ENCODE measurements at places on chromosomes 11 and 22.

- no peak for DNase-seq
Measured at GRCh38 chr11:8293171-8293570, 29.5 kb upstream of the LMO1 start.

- DNase-seq: peak; percentile 73
Measured at GRCh38 chr11:12137005-12137690, 26.8 kb downstream of the MICAL2 start.

- no peak for DNase-seq
Measured at GRCh38 chr11:128105950-128106349, 481.4 kb downstream of the ETS1 start.

DNA sequence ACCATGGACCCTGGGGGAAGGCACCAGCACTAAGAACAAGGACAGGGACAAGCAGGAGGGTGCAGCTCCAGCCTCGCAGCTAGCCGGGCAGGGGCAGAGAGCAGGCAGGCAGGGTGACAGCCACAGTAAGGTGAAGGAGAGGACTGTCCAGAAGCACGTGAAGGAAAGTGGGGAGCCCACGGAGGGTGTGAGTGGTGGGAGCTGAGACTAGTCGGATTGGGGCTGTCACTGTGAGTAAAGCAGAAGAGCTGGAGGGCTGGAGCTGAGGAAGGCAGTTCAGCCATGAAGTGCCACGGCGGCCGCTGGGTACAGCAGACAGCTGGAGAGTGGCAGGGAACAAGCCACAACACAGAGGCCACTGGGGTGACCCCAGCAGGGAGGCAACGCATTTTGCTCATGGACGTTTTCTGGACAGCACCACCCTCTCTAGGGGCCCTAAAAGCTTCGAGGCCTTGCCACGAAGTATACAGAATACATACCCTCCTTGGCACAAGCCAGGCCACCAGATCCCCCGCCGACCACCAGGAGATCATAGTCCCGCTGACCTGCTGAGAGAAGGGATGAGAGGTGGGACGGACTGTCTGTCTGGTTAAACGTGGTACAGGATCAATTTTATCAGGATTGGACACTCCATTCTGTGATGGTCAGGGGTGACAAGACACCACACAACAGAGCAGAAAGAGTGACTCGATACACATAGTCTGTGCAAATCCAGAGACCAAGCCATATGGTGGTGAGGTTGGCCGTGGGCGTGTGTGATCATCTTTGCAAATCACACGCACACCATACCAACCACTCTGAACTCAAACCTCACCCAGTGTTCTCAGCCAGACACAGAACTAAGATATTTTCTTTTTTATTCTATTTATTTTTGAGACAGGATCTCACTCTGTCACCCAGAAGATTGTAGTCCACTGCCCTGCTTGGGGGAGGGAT, 10.8 kb upstream of the COMT start:
- DNase-seq: no peak

- no peak for DNase-seq
Measured at GRCh38 chr11:107785401-107785800, 73.2 kb downstream of the SLC35F2 start.

- DNase-seq: no peak
Measured at GRCh38 chr11:86388198-86388597, 13.5 kb downstream of the CCDC81 start.

DNA sequence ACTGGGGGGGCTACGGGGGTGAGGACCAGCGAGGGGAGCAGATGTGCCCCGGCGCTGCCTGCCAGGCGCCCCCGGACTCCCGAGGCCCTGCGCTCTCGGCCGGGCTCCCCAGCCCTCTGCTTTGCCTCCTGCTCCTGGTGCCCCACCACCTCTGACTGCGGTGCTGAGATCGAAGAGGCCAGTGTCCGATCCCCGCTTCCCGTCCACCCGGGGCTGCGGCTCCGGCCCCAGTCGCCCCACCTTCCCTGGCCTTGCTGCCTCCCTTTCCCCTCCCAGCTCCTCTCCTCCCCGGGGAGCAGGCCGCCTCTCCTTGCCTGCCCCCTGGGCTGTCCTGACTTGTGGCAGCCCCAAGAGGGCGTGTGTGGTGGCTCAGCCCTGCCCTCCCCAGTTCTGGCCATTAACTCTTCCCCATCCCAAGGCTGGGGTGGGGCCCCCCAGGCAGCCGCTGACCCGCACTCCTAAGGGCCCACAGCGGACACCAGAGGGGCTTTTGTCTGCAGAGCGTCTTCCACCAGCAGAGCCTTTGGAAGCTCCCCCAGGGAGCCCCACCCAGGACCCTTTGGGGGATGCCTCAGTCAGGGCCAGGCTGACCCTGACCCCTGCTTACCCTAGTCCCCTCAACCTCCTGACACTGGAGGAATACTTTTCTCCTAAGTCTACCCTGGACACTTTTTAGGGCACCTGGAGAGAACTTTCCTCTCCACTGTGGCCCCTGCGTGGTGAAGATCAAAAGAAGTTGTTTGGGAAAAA, 16.6 kb downstream of the RTN4RL2 start:
- DNase-seq: peak; percentile 93

DNA sequence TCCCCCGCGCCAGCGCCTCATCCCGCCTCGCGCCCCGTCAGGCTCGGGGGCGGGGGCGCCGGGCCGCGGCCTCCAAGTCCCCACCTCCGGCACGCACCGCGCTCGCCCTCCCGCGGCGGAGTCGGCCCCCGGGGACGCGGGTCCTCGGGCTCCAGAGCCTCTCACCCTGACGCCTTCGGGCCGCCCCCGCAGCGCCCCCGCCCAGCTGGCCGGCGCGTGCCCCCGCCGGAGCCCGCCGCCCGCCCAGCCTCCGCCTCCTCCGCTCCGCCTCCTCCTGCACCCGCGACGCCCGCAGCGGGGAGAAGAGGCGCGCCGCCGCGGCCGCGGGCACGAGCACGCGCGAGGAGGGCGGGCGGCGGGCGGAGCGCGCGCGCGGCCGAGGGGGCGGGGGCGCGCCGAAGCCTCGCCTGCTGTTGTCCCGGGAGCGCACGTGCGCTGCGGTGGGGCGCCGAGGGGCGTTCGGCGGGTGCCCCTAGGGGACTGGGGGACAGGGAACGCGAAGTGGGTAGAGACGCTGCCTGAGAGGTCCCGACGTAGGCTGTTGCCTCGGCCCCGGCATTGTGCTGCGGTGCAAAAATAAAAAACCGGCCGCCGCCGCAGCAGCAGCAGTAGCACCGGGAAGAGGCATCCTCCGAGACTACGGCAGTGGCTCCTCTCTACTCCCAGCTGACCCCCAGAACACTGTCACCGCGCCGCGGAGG, 87.4 kb upstream of the ARHGAP32 start:
- peak; percentile 96 for DNase-seq

DNA sequence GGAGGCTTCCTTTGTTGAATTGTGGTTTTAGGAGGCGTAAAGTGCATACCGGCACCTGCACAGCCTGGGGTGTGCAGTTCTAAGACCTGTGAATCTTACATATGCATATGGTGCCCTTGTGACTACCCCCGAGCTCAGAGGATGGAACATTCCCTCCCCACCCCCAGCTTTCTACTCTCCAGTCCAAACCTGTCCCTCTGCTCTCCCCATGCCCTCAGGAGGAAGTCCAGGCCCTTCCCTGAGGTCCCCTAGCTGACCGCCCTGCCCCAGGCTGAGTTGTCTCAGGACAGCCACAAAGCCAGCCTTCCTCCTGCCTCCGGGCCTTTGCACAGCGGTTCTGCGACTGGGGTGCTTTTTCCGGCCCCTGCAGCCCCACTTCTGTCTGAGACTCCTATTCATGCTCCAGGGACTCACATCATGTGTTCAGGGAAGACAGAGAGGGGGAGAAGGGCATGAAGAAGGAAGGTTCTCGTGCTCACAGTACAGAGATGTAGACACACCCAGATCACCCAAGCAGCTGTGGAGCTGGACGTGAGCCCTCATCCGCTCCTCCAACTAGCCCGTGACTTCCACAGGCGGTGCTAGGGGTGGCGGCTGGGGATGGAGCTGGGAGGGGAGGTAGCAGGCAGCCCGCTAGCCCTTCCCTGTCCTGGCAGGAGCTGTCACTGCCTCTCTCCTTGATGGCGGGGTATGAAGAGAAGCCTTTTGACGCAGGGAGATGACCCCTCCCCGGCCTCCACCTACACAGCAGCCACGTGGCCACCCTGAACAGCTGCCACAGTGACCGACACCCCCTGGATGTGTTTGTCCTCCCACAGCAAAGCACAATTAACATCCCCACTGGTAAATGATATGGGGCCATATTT, 50.8 kb downstream of the FLRT1 start:
- peak; percentile 31 for DNase-seq

- no peak for DNase-seq
Measured at GRCh38 chr11:125333354-125334073, 162.6 kb downstream of the FEZ1 start.

GRCh38 chr11:92867913-92868619, 101.4 kb upstream of the MTNR1B start:
- DNase-seq: no peak

DNA sequence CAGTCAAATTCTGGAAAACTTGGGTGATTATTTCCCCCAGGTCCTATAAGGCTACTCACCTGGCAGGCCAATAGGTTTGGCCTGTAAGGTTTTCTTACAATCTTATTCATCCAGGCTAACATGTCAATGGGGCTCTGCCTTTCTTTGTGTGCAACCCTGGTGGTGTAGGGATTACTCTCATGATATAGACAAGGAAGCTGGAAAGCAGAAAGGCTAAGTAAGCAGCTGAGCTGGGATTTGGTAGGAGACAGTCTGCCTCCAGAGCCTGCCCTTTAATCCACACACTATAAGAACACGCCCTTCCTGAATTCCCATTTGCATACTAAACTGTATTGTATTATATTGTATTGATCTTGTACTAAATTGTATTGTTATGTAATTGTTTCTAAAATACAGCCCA, 373.3 kb upstream of the CCDC90B start:
- no peak for DNase-seq

DNA sequence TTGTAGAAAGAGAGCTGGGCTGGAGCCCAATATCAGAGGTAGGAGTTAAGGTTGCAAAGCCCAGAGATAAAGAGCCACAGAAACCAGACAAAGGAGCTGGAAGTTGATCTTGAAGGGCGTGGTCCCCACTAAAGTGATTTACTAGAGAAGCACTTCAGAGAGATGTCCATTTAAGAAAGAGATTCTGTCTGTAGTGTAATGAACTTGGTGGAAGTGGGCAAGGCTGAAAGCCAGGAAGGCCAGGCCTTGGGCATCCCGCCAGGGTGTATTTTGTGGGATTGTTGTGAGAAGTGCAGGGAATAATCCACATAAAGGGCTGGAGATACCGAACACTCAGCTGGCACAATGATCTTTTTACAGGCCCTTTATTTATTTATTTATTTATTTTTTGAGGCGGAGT, 1398.8 kb downstream of the TBC1D22A start:
- no peak for DNase-seq

- no peak for DNase-seq
Measured at GRCh38 chr11:121644187-121644512, 191.4 kb upstream of the SORL1-AS1 start.

Measured in T47D (cell line).